Activated T-cell treated with anti-CD3 and anti-CD28 coated beads for 4 hours (primary cell): ENCODE measurements at places on chromosomes 5 and 9.

DNA sequence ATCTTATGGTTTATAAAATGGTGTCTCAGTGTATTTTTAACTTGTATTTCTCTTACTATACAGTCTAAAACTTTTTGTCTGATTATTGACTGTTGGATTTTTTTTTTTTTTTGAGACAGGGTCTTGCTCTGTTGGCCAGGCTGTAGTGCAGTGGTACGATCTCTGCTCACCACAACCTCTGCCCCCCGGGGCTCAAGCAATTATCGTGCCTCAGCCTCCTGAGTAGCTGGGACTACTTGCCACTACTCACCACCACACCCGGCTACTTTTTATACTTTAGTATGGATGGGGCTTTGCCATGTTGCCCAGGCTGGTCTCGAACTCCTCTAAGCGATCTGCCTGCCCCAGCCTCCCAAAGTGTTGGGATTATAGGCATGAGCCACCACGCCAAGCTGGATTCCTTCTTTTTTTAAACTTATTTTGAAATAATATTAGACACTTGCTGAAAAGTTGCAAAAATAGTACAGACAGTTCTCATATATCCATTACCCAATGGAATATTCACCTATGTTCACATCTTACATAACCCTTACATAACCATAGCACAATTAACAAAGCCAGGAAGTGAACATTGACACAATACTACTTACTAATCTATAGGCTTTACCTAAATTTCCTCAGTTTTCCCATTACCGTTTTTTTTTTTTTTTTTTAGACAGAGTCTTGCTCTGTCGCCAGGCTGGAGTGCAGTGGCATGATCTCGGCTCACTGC lies 47.2 kb downstream of the STOM start:
- DNase-seq: no peak

DNA sequence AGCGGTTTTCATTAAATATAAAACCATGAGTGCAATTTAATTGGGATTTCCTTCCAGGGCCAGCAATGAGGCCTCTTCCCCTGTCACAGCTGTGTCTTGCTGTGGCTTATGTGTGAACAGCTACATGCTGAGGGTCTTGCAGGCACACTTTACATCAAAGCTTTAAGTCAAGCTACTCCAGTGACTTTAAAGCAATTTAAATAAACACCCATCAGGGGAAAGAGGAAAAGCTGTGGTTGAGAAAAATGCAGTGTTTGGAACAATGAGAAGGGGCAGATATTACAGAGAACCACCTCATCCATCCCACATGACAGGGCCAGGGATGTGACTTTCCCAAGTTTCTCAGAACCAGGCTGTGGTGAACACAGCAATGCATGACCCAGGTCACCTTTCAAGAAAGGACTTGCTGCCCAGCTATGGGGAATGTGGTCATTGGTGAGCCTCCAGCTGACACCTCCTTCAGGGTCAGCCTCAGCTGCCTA lies 115.9 kb upstream of the LPAR1 start:
- no peak for DNase-seq

GRCh38 chr9:18743971-18744370 lies 270.0 kb downstream of the ADAMTSL1 start:
- DNase-seq: no peak

DNA sequence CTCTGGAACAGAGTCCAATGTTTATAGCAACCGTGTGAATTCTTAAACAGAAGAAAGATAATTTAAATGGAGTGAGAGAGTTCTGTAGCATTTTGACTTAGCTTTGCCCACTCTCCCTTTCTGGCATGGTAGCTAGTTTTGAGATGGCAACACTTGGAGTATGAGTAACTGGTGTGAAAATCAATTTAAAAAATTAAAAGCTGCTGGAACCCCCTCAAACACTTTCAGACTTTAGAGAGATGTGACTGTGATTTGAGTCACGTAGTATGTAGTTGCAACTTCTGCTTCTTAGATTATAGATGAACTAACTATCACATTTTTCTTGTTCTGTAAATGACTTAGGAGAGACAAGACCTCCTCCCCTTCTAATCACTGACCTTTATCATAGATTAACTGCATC lies 2309.5 kb upstream of the C9orf72 start:
- DNase-seq: no peak
